ENCODE measurements at places on chromosomes 6 and 20.

- DNase-seq = no peak
Observed at GRCh38 chr20:64080813-64081623, 1.1 kb downstream of the OPRL1 start.

GRCh38 chr6:3287308-3287707 is 28.6 kb downstream of the PSMG4 start:
- DNase-seq = no peak

GRCh38 chr20:23344336-23344735 is 6.3 kb upstream of the NXT1 start:
- no peak for DNase-seq

- no peak for DNase-seq
Observed at GRCh38 chr6:134740027-134740373, 209.9 kb downstream of the ALDH8A1 start.

DNA sequence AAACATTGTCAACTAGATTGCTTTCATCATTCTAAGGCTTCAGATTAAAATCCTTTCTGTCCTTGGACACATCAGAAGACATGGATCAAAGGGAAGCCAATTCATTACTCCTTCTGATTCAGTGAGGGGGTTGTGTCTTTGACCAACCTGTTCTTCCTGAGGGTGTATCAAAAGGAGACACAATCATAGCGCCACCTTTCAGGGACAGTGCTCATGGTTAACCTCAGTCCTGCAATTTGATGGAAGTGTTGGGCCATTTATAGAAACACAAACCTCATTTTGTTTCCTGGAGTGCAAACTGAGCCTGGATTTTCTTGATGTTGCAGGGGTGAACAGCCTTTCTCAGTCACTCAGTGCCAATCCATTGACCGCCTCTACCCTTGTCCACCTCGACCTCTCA is 163.9 kb upstream of the SCGN start:
- no peak for DNase-seq

- DNase-seq = no peak
Observed at GRCh38 chr6:34680802-34681515, 15.6 kb downstream of the ILRUN start.

DNA sequence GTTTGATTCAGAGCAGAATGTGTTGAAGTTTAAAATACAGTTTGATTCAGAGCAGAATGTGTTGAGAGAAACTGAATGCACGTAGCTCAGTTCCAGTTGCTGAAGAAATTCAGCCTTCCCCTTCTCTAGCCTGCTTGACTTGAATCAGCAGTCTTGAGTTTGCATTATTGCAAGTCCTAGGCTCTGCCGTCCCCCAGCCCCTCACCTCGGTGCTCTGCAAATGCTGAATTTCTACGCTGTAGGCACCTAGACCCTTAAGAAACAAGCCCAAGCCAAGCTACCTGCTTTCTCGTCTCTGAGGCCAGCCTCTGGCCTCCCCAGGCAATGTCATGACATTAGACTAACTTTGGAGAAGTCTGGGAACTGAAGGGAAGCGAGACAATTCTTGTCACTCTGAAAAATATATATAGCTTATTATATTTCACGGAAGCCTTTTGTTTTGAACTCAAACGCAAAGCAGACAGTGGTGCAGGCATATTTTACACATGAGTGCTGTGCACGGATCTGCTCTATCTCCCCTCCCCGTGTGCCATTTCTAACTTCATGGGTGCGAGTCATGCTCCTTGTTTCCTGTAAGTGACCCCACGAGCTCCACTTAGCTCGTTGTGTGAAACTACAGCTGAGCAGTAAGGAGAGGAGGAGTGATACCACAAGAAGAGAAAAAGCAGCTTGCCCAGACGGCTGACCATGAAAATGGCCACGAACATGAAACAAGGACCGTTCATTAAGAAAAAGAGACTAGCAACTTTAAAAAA is 71.4 kb upstream of the DUSP22 start:
- DNase-seq = no peak

- no peak for DNase-seq
Observed at GRCh38 chr6:153130515-153131036, 506 bp downstream of the RGS17 start.

DNA sequence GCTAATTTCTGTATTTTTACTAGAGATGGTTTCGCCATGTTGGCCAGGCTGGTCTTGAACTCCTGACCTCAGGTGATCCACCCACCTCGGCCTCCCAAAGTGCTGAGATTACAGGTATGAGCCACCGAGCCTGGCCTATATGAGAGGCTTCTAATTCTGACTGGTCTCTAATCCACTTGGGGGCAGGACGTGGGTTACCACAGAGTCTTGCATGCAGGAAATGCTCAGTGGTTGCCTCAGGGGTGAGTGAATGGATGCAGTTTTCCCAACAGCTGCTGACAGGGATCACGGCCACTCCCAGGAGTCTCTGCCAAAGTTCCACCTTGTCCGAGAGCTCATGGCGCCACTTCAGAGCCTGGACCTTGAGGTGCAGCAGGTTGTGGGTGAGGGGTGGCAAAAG is 6.4 kb upstream of the FANCE start:
- no peak for DNase-seq

GRCh38 chr6:56002336-56002735 is 126.9 kb upstream of the BMP5 start:
- DNase-seq = no peak

DNA sequence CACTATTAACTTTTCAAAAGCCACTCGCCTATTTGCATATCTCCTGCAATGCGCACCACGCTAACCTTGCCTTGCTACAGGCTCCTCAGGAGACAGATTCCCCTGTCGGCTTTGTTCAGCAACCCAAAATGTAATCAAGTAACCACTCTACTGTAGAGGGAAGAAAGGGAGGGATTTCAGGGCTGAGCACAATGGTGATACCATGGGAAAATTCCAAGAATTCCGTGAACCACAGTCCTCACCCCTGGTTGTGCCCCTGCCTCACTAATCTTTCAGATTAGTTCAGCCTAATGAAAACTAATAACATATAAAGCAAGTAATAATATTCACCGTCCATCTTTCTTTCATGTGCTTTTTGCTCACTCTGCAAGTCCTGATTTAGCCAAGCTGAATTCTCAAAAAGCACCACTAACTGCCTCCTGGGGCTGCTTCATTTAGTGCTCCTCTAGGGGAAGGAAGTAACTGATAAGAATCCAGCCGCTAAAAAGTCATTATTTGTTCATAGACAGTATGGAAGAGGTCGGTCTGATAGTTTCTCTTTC is 6.6 kb downstream of the CITED2 start:
- DNase-seq = no peak

DNA sequence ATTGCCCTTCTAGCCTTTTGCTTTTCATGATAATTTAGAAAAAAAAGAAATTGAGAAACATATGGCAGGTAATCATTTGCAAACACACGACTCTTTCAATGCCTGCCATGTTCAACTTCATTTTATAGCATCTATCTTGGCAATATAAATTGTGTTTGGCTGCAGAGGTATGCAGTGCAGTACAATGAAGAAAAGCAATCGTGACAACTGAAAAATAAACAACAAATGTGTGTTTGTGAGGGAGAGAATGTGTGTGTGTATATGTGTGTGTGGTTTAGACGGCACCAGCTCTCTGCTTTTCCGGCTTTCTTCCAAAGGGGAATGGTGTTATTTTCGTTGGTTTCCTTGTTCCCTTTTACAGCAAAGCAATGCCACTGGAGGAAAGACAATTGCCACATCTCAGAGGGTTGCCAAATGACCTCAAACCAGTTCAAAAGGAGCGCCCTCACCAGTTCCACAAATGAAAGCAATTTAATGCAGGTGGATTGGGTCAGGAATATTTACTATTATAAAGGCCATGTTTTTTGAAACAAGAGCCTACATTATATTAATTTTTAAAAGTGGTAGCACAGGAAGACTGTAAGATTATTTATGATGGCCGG is 587.2 kb downstream of the PRKN start:
- DNase-seq = no peak

GRCh38 chr20:57006411-57007170 is 259.9 kb downstream of the BMP7 start:
- DNase-seq = no peak

GRCh38 chr6:66900133-66901083 is 1193.4 kb upstream of the EYS start:
- no peak for DNase-seq

- no peak for DNase-seq
Observed at GRCh38 chr20:48463096-48463720, 364.6 kb downstream of the PREX1 start.

GRCh38 chr20:25081065-25081729 is 744 bp downstream of the VSX1 start:
- no peak for DNase-seq

- DNase-seq = no peak
Observed at GRCh38 chr6:1494671-1495070, 105.3 kb downstream of the FOXF2 start.

DNA sequence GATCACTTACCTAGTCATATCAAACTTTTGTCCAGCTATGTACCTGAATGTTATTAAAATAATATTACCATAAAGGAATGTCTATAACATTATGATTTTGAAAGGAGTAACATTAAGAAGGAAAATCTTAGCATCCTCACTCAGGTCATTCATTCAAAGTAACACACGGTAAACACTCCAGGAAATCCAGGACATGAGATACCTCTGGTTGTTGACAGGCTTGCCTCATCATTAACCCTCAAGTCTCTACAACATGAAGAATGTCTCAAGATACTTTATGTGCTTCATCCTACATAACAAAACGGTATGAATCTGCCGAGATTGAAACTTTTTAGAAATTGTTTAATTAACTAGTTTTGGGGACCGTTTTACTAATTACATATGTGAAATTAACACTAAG is 690 bp upstream of the FILIP1 start:
- DNase-seq = no peak

DNA sequence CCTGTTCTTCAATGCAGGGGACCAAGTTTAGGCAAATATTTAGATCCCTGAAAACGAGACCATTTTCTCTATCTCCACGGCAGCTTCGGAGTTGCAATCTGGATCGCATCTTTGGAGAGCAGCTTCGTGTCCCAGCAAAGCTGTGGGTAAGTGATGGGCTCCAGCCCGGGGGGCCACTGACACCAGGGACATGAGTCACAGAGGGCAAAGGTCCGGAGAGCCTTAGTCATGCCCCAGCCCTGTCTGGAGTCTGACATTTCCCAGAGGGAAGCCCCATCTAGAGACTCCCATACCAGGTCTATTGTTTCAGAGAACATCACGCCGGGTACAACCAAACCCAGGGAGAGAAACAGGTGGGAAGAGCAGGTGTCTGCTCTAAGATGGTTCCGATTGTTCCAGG is 95.9 kb downstream of the NFATC2 start:
- DNase-seq = no peak

DNA sequence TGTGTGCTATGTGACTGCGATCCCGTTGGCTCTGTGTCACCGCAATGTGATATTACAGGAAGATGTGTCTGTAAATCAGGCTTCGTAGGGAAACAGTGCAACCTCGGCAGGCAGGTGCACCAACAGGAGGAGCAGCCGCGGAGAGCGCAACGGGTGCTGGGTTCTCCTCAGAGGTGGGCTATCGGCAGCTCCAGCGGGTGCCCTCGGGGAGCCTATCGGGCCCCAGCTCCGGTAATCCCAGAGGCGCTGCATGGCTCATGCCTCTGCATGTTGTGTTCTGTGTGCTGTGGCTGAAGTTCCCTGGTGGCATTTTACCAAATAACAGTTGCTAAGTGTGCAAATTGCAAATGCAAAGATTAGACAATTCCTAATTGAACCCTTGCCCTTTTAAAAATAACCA is 409.9 kb downstream of the LAMA2 start:
- DNase-seq = no peak

DNA sequence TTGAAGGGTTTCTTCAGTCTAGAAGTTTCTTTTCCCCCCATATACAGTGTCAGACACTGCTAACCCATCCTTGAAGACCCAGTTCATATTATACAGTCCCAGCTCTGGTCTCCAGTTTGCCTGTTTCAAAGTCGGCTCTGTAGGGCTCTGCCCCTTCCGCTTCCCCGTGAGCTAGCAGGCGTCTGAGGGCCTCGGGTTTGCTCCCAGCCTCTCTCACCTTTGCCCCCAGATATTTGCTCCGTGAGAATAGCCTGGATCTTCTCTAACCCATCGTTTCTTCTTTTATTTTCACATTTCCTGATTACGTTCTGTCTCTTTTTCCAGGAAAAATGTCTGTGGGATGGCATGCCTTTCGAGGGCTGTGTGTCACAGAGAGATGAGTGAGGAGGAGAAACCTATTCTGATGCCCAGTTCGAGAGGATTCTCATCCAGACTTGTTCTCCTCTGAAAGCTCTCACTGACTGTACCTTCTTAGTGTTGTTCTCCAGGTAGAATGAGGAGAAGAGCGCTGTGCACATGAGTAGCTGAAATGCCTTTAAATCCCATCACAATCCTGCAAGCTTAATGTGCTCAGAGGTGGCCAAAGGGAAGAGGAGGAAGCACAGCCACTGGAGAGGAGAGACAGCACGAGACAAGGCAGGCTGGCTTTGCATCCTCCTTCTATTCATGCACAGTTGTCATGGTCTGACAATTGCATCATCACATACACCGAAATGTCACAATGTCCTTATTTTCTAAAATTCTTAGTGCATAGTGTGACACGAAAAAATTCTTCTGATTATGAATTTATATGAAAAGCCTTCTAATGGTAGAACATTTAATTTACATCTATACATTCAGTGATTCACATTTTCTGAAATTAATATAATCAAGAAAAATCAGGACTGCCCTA is 171.1 kb downstream of the FOXA2 start:
- DNase-seq = no peak

DNA sequence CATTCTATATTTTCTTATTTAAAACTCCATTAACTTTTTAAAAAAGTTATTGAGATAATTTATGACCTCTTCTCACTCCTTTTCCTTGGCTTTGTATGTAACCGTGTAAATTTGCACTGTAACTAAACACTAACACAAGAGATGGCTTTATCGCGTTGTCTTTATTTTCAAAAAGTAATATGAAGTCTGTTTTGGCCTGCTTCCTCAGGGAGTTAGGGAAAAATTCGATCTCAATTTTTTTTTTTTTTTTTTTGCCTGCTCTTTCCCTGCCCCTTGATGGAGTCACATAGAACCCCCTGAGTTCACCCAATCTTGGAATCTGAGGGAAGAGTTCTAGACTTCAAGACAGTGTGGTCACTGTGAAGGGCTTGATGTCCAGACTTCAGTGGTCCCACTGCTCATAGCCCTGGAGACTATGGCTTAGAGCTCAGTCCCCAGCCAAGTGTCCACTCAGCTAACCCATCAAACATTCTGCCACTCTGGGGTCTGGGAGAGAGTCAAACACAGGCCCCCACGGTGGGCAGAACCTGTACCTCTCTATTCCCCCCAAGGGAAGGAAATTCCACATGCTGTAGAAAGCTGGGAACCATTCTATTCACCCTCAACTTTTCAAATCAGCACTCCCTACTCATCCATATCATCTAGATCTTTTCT is 15.7 kb upstream of the TBC1D22B start:
- DNase-seq = no peak

GRCh38 chr20:39873286-39873685 is 815.8 kb downstream of the MAFB start:
- DNase-seq = no peak

GRCh38 chr6:126481319-126481718 is 141.4 kb downstream of the CENPW start:
- no peak for DNase-seq

All from stimulated activated CD8-positive, alpha-beta memory T cell treated with anti-CD3 and anti-CD28 coated beads, Interleukin-4, amount 100 ng/mL, for 24 hours (primary cell).